Ovary (tissue), 10 donors: ENCODE measurements at places on chromosomes 6 and 20.

DNA sequence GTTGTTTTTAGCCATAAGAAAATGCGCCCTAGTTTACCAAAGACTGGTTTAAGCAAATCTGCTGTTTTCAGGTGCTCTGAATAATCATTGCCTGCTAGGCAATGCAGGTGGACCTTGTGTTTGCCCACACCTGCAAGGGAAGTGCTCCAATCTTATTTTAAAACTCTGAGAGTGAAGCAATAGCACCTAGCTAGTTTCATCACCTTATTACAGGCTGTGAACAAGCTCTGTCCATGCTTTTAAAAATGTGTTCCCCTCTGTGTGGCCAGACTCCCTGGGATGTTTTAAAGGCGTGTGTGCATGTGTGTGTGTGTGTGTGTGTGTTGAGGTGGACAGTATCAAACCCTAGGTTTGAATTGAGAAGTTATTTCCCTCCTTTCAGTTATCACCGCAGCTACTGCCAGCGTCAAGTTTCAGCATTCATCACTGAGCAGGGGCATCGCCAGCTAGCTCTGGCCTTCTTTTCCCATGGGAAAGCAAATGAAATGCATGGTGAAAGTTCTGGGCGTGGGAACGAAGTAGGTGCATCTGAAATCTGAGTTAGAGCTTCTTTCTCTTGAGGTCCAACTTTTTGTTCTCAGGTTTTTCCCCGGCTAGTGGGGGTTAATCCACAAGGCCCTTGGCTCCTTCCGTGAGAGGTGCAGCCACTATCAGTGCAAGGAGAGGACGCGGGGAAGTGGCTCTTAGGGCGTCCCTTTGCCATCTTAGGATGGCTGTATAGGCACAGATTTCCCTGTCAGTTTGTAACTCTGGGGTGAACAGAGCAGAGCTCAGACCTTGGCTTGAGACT is 30.8 kb downstream of the DUSP22 start:
- no peak for DNase-seq

GRCh38 chr6:33373960-33374910 is 17.4 kb upstream of the KIFC1 start:
- no peak for DNase-seq

DNA sequence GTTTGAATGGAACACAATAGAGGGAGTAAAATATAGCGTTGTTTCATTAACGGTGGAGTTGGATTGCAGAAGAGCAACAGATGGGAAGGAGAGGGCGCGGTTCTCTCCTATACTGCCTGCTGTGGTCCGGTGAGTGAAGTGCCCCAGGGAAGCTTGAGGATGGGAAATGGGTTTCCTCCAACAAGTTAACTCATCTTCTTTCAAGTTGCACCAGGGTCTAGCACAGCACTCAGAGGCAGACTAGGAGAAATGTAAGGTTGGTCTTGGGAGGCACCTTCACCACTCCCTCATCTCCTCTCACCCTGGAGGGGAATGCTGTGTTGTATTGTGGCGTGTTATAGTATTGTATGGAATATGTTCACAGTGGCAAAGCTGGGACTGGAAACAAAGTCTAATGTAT is 96.9 kb upstream of the SLC24A3 start:
- no peak for DNase-seq

- no peak for DNase-seq
These were observed 16.1 kb downstream of the MTG2 start for GRCh38 chr20:62198931-62199330.

DNA sequence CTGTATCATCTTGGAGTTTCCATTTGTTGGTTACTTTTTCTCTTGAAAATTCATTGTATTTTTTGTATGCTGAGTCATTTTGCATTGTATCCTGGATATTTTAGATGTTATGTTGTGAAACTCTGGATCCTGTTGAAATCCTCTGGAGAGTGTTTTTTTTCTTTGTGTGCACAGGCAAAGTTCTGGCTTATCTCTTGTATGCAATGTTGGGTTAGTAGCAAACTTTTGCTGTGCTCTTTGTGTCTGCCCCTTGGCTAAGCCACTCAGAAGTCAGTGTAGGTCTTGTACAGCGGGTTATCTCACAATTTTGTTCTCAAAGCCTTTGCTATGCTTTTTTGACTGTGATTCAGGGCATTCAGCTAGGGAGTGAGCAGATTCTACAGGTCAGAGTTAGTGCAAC is 29.1 kb upstream of the LMBRD1 start:
- no peak for DNase-seq

- DNase-seq = no peak
These were observed 61.6 kb downstream of the RIPOR2 start for GRCh38 chr6:24874128-24874527.
